ENCODE measurements at places on chromosomes 1 and 21.

- no peak for DNase-seq
Measured at GRCh38 chr1:2271211-2271721, 43.1 kb downstream of the SKI start.

GRCh38 chr1:202259705-202260104 is 66.1 kb downstream of the LGR6 start:
- DNase-seq, result no peak

- peak; percentile 37 for DNase-seq
Measured at GRCh38 chr1:10794724-10795275, 1.6 kb downstream of the CASZ1 start.

DNA sequence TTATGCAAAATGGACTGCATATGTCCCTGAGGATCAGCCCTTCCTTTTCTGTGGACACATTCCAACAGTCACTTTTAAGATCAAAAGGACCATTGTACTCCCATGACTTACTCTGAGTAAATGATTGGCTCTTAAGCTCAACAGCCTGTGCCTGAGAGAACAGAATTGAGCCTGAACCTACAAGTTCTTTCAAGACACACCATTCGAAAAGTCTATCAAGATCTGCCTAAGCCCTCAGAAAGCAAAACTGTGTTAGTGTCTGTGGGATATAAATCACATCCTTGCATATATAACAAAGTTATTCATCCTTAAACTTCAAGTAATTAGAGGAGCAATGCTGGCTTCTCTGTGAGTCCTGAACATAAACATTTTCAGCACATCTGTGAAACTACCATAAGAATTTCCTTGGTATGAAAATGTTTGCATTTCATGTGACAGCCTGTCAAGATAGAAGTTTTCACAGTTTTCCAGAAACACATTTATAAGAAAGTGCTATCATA is 41.6 kb downstream of the PCNX2 start:
- DNase-seq, result no peak

- DNase-seq, result no peak
Measured at GRCh38 chr1:171127501-171127900, 36.8 kb downstream of the FMO3 start.

DNA sequence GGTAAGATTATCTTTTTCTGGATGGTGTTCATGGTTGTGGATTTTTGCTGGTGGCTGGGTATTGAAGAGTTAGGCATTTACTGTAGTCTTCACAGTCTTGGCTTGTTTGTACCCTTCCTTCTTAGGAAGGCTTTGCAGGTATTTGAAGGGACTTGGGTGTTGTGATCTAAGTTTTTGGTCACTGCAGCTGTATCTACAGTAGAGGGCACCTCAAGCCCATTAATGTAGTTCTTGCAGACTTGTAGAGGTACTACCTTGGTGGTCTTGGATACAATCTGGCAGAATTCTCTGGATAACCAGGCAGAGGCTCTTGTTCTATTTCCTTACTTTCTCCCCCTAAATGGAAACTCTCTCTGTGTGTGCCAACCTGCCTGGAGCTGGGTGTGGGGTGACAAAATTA is 155.8 kb upstream of the BRINP3 start:
- DNase-seq, result no peak
